Esophagus squamous epithelium (tissue), 5 donors: ENCODE measurements at places on chromosomes 11 and 22. TPM values are rescaled to one million over a fixed set of nuclear protein-coding genes. Genes with fewer than 3 reads are reported as not detected.

- DNase-seq, result no peak
Observed at GRCh38 chr11:129596351-129596750, 219.3 kb upstream of the TMEM45B start.

- no peak for DNase-seq
Observed at GRCh38 chr11:3823303-3823702, 14.9 kb downstream of the PGAP2 start.

DNA sequence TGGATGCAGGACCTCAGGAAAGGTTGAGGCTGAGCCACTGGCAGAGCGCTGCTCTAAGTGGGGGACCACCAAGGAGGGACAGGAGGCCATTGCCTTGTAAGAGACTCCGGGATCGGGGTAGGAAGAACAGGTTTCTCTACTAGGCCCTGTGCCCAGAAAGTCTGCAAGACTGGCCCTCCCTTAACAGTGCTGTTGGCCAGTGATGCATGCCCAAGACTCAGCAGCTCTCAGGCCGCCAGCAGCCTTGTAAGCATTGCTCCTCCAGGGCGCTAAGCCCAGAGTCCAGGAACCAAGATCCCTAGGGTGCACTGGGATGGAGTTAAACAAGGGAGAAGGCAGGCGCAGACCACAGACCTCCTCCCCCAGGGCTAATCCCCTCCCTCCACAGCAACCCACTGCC is 39.3 kb upstream of the PANX1 start:
- no peak for DNase-seq

GRCh38 chr11:65506772-65507505 is 8.1 kb downstream of the MALAT1 start:
- DNase-seq, result no peak

- no peak for DNase-seq
Observed at GRCh38 chr11:28346721-28347120, 238.5 kb downstream of the METTL15 start.

DNA sequence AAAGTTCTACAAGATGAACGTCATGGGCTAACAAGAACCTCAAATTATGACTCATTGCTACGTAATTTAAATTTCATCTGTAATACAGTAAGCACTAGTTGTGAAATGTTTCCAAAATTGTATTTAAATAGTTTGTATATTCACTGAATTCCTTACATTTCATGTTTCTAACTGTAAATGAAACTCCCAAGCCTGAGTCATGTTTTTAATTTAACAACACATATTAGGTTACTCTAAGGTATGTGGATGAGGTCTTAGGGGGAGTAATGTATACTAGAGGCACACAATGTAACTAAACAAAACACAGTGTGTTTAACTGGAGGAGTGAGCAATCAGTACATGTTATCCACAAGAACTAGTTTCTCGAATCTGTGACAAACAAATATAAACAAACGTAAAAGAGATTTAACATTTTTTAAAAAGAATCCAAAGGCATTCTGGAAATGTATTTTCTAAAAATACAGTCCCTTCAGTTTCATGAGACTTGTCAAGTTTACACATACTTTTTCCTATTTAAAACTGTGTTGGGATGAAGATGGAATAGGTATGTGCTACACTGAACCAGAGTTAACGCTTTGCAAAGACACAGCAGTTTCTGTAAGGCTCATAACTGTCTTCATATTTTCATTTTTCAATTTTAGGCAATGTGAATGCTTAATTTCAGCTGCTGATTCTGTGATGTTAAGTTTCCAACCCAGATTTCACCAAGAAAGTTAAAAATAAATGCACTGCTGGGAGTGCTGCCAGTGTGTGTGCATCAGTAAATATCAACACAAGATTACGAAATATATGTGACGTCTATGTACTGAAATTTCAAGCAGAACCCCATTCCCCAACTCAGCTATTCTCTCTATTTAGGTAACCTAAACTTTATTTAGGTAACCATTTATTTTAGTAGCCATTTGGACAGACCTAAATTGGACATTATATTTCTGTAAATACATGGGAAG is 52.6 kb downstream of the PITPNB start:
- DNase-seq, result no peak

GRCh38 chr11:15112131-15112541 is 2.6 kb upstream of the INSC start:
- no peak for DNase-seq

Gene SNU13
- 93.4 TPM for total RNA-seq

Gene CHRDL2
- not detected for total RNA-seq

Gene HBG1
- total RNA-seq, result not detected

Gene LINC01488
- total RNA-seq, result not detected
